ENCODE measurements at places on chromosomes 3 and 15. TPM values are rescaled to one million over a fixed set of nuclear protein-coding genes. Genes with fewer than 3 reads are reported as not detected.

DNA sequence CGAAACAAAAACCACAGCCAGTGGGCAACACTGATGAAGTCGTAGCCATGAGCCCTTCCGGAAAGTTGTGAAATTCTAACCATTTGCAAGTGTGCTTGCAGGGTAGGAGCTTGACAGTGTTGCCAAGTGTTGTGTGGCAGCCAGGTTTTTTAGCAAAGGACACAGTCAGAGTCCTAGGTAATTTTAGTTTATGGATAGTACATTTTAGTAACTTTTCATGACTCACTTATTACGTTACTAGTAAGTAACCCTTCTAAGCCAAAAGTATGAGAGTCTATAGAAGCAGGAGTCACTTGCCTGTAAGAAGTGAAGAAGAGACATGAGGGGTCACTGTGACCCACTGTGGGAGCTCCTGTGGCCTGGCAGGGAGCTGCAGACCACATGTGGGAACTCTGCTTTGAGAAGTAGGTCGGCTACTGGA lies 54.8 kb upstream of the ADPGK start:
- no peaks in the 10 kb centered on the region for H3K4me1 ChIP-seq
- H3K27me3 ChIP-seq: no peaks in the 10 kb centered on the region
- H3K36me3 ChIP-seq: no peaks in the 10 kb centered on the region
- no peak for DNase-seq

DNA sequence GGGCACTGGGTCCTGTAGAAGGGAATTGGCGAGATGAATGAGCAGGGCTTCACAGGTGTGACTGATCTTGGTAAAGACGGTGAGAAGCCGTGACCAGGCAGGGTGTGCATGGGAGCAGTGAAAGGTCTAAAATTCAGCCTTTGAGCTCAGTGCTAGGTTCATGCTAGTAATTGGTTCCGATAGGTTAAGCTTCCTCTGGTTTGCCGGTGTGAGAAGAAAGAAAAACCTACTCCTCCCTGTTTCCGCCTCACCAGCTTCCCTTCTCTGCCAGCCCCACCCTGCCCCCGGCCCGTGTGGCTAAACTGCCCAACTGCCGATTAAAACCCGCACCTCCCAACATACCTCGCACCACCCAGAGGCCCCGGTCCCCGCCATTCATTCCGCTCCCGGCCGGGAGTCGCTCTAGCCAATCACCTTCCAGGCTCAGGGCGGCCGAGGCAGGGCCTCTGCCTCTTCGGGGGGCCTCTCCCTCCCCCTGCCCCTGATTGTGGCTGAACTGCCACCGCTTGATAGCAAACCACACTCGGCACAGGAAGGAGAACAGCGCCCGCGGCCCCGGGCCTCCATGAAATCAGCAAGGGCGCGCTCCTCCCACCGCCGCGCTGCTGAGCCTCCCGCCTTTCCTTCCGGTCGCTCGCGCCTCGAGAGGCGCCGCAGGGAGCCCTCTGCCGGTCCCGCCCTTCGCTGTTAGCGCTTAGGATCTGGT lies 7.3 kb upstream of the NRROS start:
- peak overlapping the region; percentile 90 for H3K27ac ChIP-seq
- H3K27me3 ChIP-seq: no peaks in the 10 kb centered on the region
- peaks cover 12% of the 10 kb centered on the region for H3K4me1 ChIP-seq
- H3K36me3 ChIP-seq: no peaks in the 10 kb centered on the region
- DNase-seq: peak; percentile 87

- no peaks in the 10 kb centered on the region for H3K4me1 ChIP-seq
- DNase-seq: no peak
- H3K27ac ChIP-seq: no peak overlapping the region
- H3K36me3 ChIP-seq: no peaks in the 10 kb centered on the region
- no peaks in the 10 kb centered on the region for H3K27me3 ChIP-seq
Observed at GRCh38 chr15:59301527-59301926, 71.1 kb downstream of the MYO1E start.

DNA sequence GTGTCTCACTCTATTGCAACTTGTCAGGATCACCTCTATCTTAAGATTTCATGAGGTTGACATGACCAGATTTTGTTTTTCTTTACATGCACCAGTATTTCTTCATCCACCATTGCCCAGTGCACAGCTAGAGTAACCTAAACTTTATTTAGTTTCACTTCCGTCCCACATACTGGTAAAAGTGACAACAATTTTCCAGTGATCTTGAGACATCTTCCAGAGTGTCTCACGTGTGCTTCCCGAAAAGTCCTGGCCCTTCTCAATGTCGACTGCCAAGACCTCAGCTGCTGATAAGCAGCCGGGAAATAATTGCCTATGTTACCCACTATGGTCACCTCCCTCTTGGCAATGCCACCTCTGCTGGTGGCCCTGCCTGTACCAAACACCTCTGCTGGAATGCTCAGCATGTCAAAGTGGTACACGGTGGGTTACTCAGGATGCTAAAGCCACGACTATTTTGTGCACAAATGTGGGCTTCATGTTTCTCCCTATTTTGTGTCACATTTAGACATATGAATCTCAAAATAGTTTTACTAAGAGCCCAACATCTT lies 379.7 kb upstream of the TGFBR2 start:
- DNase-seq: no peak
- H3K27me3 ChIP-seq: no peaks in the 10 kb centered on the region
- peaks cover 11% of the 10 kb centered on the region for H3K4me1 ChIP-seq
- H3K4me3 ChIP-seq: no peak overlapping the region
- no peaks in the 10 kb centered on the region for H3K36me3 ChIP-seq

- no peaks in the 10 kb centered on the region for H3K36me3 ChIP-seq
- DNase-seq: no peak
- no peaks in the 10 kb centered on the region for H3K4me1 ChIP-seq
- H3K4me3 ChIP-seq: no peak overlapping the region
Observed at GRCh38 chr15:32649342-32649741, 7.8 kb downstream of the SCG5 start.

DNA sequence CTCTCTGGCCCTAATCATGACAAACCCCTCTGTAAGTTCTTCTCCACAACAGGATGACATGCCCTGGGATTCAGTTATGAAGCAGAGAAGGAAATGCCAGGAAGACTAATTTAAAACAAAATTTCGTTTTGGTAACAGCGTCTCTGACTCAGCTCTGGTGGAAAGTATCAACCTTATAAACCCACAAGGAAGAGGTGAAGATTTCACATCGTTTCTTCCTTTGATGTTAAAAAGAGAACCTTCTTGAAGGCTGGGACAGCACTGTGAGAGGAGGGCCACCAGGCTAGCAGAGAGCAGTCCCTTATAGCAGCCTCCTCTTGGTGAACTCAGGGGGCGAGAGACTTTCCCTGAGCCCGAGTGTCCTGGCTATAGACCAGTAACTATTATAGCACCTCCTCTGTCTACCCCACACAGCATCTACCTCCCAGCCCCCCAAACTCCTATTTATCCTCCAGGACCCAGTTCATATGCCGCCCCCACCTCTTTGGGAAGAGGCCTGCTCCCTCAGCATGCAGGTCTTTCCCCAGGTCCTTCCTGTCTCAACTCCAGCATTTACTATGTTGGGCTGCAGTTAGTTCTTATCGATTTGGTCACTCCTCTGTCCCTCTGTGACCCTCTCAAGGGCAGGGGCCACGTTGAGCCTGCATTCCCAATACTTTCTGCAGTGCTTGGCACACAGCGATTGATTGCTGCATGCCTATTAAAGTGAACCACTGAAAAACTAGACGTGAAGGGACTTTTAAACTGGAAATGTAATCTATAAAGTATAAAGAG lies 321.5 kb upstream of the ICE2 start:
- no peak overlapping the region for H3K4me3 ChIP-seq
- H3K27me3 ChIP-seq: no peaks in the 10 kb centered on the region
- no peak for DNase-seq
- no peaks in the 10 kb centered on the region for H3K36me3 ChIP-seq
- no peaks in the 10 kb centered on the region for H3K4me1 ChIP-seq
- H3K27ac ChIP-seq: peak overlapping the region; percentile 54

Gene RBPMS2
- total RNA-seq: 22.1 TPM

Measured in sigmoid colon (tissue), 7 donors.